ENCODE measurements at places on chromosomes 4 and X. TPM values are rescaled to one million over a fixed set of nuclear protein-coding genes. Genes with fewer than 3 reads are reported as not detected.

ASB12 gene
- total RNA-seq, result not detected

ABLIM2 gene
- total RNA-seq, result 0.71 TPM

TMEM271 gene
- not detected for total RNA-seq

GCNA gene
- 4.5 TPM for total RNA-seq

ZIC3 gene
- total RNA-seq, result not detected

SNCA gene
- 1.2 TPM for total RNA-seq

NRK gene
- total RNA-seq, result not detected

CPZ gene
- not detected for total RNA-seq

GRCh38 chr4:85508654-85509053 is 33.7 kb downstream of the ARHGAP24 start:
- DNase-seq, result no peak

DNA sequence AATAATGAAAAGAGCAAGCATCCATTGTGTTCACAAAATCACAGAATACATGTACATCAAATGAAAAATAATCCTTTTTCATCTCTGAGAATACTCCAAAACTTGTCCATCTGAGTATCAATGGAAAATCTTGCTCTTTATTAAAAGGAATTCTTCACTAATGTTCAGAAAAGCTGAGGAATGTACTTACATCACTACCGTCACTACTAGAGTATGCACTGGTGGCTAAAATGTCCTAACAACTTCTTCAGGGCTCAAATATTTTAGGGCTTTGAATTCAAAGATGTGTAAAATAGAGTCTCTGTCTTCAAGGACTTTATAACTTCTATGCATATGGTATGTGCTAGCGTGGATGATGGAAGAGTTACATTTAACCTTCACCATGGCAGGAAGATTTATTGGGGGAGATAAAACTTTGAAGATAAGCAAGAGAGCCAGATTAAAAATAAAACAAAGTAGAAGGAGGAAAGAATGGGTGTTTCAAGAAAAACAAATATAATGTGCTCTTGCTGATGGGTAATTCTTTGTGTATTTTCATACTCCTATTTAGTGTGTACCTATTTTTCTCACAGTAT is 55.1 kb downstream of the DMD start:
- no peak for DNase-seq

DNA sequence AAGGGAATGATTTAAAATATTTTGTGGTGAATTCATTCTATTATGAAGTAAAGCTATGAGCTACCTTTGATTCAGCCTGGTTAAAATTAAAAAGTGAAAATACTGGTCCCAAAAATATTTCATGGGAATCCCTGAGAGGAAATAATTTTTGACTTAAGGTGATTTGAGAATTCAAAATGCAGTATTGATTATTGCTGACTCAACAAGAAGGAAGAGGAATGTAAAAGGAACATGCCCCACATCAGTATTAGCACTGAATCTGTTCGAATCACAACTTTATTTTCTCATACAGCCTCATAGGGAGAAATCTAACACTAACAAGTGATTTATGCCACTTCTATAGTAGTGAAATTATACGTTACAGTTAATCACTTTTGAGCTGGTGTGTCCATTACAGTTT is 27.7 kb downstream of the EIF2S3 start:
- no peak for DNase-seq

DNA sequence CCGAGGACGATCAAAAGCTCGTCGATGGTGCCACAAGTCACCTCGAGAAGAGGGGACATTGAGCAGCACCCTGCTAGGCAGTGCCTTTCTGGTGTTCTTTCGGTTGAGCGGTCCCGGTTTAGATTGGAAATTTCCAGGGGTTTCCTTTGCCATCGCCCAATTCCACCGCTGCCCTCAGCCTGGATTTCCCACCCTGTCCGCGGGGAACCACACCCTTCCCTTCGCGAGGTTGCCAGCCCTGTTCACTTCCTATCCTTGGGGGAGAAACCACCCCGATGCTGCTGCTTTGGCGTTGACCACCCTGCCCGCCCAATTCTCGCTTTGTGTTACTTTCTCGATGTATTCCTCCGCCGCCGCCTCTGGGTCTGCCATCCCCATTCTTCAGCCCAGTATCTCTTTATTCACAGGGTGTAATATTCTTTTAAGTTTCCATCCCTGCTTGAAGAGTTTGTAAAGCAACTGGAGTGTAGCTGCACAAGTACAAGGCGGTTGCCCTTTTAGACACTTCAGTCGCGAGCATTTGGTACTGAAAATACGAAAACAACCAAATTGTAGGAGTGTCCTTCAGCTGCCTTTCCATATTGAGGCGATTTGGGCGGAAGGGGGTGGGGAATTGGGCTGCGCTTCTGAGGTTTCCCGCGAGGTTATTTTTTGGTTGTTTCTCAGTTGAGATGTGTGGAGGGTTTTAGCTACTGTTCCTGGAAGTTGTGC is 1.1 kb downstream of the OGT start:
- DNase-seq, result peak; percentile 78

DNA sequence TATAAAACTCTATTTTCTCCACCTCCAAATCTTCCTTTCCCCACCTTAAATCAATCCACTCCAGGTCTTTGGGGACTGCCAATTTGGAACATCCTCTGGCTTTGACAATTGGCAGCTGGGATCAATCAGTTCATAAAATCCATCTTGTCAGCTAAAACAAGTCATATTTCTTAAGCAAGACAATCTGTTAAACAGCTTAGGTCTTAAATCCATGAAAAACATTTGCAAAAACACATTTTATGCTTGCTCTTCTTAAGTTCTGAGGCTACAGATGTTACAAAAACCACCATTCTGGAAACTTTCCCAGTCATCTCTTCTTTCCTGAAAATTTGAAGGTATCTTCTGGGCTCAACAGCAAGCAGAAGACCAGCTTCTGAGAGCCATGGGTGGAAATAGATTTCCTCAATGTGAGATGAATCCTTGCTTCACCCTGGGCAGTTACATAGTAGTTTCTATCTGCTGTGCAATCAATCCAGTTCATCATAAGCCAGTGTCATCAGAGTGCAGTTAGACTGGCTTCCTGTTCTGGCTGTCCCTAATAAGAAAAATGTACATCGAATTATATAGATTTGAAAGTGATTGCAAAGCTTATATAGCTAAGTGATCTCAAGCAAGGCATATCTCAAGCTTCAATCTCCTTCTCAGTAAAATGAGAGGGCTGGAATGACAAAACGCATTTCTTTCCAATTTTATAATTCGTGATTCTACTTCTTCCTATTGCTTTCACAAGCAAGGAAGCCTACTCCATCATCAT is 402.7 kb upstream of the INTU start:
- no peak for DNase-seq

DNA sequence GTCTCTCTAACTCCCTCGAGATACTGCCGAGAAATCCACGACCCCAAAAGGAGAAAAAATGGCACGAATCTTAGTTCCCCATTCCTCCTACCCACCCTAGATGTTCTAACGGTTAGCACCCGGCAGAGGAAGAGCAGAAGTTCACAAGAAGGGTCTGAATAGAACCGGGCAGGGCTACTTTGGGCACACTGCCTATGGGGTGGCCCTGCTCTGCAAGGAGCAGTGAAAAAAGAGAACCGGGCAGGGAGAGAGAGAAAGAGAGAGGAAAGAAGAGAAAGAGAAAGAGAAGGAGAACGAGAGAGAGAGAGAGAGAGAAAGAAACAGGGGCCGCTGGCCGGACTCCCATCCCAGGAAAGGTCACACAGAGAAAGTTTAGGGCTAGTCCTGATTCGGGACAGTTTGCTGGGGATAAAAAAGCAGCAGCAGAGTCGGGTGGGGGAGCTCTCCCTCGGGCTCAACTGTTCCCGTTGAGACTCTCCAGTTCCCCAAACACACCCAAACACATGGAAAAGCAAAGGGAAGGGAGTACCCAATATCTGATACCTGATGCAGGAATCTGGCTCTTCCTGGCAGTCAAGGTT is 468 bp downstream of the GLA start:
- DNase-seq, result no peak

DNA sequence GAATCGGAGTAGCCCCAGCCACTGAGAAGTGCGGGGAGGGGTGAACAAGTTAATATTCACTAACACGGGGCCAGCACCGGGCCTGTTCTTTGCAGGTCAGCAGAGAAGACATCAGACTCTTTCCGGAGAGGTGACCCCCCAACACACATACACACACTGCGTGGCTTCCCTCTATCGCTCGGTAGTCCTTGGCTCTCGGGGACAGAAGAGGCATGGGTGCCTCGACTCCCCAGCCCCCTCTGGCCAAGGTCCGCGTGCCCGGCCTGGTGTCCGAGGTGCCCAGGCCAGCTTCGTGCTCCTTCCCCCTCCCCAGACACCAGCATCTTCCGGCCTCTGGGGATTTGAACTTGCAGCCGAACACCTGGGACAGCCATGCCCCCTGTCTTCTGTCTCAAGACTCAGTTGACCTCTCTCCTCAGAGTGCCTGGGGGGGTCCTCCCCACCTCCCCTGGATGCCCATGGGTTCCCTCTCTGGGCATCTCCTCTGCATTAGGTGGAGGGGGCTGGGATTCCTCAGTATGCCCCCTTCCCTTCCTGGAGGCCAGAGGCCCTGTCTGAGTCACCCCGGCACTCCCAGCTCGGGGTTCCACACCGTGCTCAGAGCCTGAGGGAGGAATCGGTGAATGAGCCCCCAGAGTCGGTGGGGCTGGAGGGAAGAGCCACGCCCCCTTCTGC is 104.5 kb downstream of the SORCS2 start:
- no peak for DNase-seq

- no peak for DNase-seq
Measured at GRCh38 chrX:40694802-40695201, 40.5 kb downstream of the MED14 start.

DNA sequence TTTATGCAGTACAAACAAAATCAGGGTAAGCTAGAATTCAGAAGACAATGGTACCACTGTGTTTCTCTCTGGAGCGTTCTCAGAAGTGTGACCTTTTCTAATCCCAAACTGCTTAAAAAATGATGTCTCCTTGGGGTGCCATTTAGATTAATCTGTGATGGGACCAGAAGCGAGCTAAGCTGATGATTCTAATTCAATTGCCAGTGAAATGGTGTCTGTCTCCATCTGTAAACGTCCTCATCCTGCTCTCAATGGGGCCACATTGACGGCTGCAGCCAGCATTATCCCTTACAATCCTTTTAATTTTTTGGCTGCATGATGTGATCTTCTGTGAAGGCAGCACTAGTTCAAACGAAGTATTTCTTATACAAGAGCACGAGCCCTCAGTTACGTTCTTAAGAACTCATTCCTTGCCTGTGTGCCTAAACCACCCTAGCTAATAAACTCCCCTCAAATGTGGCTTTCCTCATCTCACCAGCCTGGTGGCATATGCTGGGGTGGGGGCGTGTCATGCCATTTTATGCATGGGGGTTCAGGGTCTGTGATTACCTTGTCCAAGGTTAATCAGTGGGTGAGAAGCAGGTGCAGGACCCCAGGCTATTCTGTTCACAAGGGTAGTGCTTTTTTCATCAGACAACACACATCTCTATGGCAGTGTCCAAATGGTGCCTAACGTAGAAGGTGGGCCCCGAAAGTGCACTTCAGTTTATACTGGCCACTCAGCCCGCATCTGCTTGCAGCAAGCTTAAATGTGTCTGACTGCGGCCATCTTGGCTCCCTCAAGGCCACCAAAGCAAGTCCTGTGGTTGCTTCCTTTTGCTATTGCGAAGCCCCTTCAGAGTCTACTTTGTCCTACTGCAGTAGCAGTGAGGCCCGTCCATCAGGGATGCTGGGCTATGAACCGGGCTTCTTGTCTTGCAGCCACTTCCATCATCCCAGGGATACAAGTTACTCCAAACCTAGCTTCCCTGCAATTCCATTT is 45.7 kb upstream of the SLC2A9 start:
- DNase-seq, result no peak

DNA sequence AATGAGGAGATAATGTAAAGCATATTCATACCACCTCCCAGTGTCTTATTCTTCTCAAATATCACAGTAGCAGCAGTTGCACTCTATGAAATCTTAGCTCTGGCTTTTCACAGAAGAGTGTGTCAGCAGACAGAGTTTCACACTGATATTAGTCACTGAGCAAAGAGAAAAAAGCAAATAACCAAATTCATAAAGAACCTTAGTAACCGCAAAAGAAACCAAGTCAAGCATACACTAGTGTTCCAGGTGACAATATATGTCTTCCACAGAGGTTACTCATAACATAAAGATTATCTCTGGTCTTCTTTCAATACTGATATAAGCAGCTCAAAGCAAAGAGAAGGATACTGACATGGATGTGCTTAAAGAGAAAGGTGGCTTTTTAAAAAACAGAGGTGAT is 181.7 kb upstream of the EDNRA start:
- DNase-seq, result no peak

DNA sequence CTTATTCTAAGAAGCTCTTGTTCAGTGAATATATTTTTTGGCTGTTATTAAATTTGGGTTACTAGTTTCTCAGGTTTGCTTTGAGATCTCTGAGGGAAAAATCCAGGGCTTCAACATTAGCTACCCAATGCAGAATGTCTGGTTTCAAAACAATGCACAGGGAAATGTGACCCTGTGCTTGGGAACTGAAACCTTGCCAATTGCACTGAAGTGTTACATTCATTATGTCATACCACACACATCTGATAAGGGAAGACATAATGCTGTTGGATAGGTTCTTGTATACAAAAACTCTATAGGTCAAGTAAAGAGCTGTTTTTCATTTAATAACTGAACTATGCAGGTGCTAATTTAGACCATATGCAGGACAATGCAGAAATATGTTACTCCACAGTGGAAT is 345.3 kb upstream of the BMP3 start:
- DNase-seq, result no peak

DNA sequence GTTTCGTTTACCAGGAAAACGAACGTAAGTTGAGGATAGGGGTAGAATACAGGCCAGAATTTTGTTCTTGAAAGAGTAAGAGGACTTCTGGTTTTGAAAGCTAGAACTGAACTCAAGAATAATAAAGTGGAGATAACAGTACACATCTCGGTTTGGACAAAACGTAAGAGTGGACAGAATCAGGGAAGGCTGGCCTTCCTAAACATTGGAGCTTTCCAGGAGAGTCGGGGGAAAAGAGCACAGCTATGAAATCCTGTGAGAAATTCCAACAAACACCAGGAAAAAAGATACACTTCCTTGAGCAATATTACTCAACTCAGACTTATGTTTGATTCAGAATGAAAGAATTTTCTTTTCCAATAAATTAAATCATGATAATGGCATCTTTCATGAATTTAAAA is 1.2 kb downstream of the CTSO start:
- no peak for DNase-seq

DNA sequence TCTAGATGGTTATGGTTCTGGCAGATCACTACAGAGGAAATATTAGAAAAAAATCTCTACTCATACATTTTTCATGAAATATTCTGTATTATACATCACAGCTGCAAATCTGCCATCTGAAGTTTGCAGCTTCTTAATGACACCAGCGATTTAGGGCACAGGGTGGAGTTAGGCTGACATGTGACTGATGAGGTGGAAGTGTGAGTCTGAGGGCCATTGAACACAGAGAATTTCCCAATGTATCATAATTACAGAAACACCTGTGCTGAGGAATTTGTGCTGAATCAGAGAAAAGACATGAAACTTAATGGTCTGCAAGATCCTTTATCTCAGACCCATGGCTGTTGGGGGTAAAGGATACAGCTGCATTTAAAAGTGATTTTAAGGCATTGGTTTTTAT is 2025.6 kb upstream of the AGA start:
- DNase-seq, result no peak

DNA sequence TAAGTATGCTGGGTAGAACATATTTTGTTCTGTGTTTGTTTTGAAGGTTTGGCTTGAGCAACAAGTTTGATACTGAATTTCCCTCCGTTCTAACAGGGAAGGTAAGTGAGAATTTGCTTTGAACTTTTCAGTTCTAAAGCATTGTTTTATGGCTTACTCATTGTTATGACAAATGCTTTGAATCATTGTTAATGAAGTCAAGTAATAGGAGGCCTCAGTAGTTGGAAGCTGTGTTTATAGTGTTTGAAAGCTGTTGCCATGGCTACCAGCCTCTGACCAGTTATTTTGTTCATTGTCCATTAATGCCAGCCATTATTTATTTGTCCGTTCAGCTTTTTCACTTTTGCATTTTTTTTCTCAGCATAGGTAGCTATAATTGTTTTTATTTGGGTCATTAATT is 14.4 kb downstream of the CHIC1 start:
- no peak for DNase-seq
